ENCODE measurements at places on chromosomes 2 and 18.
A peak's percentile ranks its signal among the peaks of the same experiment; 100 is the strongest.

- no peak for DNase-seq
Measured at GRCh38 chr2:17717666-17718065, 35.9 kb downstream of the SMC6 start.

DNA sequence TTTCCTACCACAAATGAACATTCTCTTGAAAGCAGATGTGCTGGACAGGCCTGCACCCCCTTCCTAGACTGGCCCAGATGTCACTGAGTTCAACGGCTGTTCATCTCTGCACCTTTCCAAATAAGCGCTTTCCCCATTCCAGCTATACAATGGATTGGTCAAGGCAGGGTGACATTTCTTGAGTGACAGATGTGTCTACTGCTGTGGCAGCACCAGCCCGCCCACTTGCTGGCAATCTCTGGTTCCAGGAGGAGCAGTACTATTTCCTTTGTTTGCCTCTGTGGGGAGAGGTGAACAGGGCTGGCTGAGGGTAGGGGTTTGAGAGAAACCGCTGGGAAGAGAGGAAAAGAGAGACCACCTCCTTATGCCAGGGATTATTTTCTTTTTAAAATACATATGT is 269.5 kb upstream of the POU3F3 start:
- DNase-seq: no peak

DNA sequence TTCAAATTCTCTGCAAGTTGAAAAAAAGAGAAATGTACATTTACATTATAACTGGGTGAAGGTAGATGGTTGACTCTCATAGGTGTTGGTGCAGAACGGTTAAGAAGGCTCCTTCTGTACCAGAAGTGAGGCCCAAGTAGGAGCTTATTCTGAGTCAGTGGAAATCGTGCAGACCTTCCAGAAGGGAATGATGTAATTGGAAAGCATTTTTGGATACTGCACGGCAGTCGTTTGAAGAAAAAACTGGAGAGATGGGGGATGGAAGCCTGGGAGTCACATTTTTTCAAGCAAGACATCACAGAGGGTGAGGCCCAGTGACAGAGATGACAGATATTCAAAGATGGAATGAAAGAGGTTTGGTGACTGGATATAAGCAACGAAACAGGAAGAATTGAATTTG is 39.4 kb downstream of the HRH4 start:
- DNase-seq: no peak

- DNase-seq: peak; percentile 54
Measured at GRCh38 chr2:240640939-240641338, 15.7 kb downstream of the GPR35 start.

DNA sequence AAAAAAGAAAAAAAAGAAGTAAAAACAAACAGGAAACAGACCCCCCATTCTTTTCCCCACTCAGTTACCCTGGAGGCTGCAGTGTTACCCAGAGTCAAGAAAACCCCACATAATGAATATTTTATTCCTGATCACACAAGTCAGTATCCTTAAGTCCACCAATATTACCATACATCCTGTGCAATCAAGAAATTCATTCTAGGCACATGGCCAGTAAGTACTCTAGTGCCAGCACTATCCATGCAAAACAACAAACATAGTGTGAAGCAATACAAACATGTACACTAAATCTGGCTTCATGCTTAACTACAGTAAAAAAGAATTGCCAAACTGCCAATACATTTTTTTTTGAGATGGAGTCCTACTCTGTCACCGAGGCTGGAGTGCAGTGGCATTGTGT is 111.6 kb downstream of the FAM168B start:
- DNase-seq: no peak

- no peak for DNase-seq
Measured at GRCh38 chr2:235366390-235366789, 127.5 kb upstream of the AGAP1 start.

GRCh38 chr18:63936932-63937393 is 12.1 kb upstream of the HMSD start:
- DNase-seq: no peak

- no peak for DNase-seq
Measured at GRCh38 chr2:226839161-226839560, 3.3 kb downstream of the RHBDD1 start.

DNA sequence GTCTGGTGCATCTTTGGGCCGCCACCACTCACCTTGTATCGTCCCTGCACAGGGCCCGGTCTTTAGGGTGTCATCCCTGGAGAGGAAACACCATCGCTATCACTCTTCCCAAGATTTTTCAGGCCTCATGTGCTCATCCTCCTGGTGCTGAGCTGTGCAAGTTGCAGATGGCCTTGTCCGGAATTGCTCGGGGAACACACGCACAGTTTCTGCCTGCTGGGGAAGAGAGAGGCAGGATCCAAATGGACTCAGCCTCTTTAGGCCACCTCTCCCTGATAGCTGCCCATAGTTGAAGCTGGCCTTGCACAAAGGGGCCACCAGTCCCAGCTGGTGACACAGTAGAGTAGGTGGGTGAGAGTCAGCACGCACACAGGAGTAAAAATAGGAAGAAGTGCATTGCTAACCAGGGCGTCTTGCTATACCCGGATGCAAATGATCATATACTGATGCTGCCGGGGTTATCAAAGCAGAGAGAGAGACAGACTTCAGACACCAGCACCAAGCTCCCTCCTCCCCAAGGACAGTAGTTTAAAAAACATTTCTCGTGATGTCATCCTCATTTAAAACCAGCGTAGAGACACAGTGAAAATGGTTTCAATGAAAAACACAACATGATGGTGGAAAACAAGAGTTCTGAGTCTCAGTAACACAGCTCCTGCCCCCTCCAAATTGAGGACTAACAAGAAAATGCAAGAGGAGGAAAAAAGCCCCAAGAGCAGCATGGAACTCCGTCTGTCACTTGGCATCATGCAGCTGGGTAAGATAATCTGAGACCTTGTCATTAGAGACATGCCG is 147.5 kb upstream of the NCK2 start:
- no peak for DNase-seq

DNA sequence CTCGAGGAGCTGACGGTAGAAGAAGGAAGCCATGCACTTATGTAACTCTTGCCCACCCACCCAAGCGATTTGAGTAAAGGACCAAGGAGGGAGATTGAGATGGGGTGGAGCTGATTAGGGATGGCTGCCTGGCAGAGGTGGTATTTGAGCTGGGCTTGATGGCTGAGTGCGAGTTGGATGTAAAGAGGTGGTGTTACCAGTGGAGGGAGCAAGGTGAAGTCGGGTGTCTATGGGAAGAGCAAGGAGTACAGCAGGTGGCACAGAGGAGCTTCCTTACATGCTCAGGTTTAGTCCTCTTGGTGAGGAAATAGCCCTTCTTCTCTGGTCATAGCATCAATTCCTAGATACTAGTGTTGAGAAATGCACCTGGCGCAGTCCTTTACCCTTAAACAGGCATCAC is 294.2 kb upstream of the SKOR2 start:
- DNase-seq: no peak

DNA sequence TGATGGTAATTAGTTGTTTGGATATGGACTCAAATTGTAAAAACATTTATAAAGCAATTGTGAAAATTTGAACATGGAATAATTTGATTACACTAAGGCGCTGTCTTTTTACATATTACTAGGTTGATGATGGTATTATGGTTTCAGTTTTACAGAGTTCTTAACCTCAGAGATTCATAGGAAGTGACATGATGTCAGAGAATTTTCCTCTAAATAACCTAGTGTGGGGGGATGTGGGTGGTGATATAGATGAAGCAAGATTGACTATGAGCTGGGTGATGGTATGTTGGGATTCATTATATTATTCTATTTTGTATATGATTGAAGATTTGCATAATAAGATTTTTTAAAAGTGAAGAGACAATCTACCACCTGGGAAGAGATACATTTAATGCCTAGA is 45.9 kb upstream of the ATP5MC3 start:
- no peak for DNase-seq

GRCh38 chr2:182668671-182669070 is 47.4 kb upstream of the DNAJC10 start:
- no peak for DNase-seq

DNA sequence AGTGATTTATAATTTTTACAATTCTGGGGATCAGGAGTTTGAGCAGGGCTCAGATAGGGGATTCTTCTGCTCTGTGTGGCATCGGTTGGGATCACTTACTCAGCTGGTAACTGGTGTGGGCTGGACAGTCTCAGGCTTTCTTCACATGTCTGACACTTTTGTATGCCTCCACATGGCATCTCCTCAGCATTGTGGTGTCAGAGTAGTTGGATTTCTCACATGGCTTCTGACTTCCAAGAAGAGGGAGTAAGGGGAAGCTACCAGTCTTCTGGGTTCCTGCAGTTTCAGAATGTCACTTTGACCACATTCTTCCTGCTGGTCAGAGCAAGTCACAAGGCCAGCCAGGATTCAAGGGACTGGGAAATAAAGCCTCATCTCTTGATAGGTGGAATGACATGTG is 55.6 kb downstream of the NCOA1 start:
- no peak for DNase-seq

Data from eye (tissue), 1 donor.